ENCODE measurements at places on chromosomes 7 and 10.

- peak; percentile 12 for DNase-seq
Measured at GRCh38 chr10:79411546-79412495, 33.6 kb downstream of the ZCCHC24 start.

DNA sequence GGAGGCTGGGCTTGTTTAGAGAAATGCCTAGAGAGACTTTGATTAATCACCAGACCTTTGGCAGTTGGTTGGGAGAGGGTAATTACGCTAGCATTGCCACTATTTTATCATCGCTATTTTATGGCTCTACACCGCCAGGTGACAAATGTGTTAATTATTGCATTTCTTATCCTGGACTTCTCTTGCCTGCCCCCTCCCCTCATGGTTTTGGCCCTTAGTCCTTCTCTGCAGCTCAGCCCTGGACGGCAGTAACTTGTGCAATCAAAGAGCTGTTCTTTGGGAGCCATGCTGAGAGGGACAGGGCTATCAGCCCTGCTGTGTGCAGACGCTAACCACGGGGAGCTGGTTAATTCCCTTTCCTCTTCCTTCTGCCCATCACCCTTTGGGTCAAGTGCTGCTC is 585.0 kb downstream of the AUTS2 start:
- DNase-seq, result no peak

DNA sequence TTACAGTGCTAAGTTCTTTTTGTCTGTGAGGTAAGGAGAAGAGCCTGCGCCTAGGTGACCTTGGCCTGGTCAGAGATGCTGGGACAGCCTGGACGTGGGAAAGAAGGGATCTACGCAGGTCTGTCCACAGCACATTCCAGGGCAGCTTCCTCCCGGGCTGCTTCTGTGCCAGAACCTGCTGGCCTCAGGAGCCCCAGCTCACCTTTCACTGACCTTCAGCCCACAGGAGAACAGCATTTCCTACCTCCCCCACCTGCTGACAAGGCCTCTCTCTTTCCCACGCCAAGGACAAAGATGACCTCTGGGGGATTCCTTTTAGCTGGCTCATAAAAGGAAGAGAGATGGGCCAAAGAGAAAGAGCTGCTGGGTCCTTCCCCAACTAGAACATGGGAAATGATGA is 260.6 kb downstream of the KCNMA1 start:
- DNase-seq, result no peak

GRCh38 chr7:69981646-69982045 is 383.4 kb downstream of the AUTS2 start:
- no peak for DNase-seq

DNA sequence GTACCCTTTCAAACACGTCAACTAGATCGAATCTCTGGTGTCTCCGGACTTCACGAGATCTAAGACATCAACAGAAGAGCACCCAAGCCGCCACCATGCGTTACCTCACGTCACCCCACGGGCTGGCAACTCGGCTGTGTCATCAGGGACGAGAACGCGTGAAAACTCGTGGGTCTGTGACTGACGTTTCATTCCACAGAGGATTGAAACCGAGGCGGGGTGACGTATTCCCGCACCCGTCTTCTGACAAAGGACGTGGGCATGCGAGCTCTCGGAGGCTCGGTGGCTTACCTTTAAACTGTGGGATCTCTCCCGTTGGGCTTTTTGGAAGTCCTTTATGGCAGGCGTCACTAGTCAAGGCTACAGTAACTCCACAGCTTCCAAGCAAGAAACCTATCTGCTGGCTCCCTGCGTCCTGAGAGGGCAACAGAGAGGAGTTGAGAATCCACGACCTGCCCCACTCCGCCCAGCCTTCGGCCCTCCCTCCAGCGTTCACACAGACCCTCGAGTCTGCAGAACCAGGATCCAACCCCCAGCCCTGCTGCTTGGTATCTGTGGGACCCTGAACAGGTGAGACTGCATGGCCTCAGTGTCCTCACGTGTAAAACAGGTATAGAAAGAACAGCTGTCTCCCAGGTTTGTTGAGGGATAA is 255.3 kb downstream of the ZMYND11 start:
- DNase-seq, result no peak
